Body of pancreas (tissue), 4 donors: ENCODE measurements at places on chromosomes 3 and 15.

- no peak for DNase-seq
Observed at GRCh38 chr15:101192081-101192480, 59.8 kb downstream of the CHSY1 start.

- peak; percentile 70 for DNase-seq
Observed at GRCh38 chr15:42273900-42274701, 868 bp upstream of the TMEM87A start.

DNA sequence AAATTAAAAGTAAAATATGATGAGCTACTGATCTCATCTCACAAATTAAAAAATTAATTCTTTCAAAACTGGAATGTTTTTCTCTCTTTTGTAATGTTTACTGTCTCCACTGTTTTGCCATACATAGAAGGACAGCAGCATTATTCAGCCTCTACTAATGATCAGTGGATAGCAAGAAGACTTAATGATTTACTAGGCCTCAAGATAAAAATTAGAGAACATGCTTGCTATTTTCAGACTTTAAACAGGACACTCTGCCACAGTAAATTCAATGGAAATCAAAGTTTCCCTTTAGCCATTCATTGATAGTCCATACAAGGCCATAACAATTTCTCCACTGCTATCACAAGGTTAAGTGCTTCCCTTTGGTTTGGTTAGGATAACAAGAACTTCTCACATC, 129.4 kb downstream of the TMCC1 start:
- DNase-seq: no peak

- no peak for DNase-seq
Observed at GRCh38 chr15:100093211-100094126, 248.3 kb downstream of the ADAMTS17 start.

DNA sequence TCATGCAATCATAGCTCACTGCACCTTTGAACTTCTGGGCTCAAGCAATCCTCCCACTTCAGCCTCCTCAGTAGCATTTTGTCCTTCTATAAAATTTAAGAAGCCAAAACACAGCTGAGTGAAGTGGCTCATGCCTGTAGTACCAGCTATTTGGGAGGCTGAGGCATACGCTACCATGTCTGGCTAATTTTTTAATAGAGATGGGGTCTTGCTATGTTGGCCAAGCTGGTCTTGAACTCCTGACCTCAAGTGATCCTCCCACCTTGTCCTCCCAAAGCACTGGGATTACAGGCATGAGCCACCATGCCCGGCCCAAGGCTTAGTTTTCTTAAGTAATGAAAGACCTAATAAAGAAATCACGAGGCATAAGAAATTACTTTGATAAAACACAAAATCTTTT, 14.7 kb upstream of the FNDC3B start:
- DNase-seq: no peak

- DNase-seq: no peak
Observed at GRCh38 chr3:99565331-99565730, 73.1 kb upstream of the COL8A1 start.

DNA sequence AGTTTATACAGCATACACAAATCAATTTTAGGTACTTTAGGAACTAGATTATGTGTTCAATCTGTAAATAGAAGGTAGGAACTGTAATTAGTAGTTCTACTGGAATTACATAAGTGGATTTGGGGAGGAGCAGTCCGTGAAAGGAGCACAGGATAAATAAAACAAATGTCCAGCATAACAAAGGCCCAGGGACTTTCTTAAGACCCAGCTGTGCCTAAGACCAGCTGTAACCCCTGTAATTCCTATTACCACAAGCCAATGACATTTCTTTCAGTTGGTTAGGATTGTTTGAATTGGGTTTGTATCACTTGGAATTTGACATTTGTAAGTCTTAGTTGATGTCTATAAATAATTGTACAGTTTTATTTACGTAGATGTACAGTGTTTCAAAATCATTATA, 4.8 kb upstream of the ZBTB20 start:
- no peak for DNase-seq

GRCh38 chr3:33447958-33448357, 7.8 kb upstream of the UBP1 start:
- no peak for DNase-seq

DNA sequence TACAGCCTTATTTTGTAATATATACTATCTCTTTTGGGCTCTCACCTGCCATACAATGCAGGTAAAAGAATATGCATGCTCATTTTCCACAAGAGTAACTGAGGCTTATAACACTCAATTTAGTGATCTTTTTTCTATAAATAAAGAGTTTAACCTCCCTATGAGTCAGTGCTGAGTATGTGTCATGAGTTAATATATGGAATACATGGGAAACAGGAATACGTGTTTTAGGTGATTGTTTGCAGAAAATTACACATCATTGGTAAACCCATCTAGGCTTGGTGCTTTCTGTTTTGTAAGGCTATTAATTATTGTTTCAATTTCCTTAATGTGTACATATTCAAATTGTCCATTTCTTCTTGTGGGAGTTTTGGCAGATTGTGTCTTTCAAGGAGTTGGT, 411.3 kb downstream of the GRM7 start:
- no peak for DNase-seq

GRCh38 chr3:1235526-1236120, 142.8 kb downstream of the CNTN6 start:
- DNase-seq: no peak

DNA sequence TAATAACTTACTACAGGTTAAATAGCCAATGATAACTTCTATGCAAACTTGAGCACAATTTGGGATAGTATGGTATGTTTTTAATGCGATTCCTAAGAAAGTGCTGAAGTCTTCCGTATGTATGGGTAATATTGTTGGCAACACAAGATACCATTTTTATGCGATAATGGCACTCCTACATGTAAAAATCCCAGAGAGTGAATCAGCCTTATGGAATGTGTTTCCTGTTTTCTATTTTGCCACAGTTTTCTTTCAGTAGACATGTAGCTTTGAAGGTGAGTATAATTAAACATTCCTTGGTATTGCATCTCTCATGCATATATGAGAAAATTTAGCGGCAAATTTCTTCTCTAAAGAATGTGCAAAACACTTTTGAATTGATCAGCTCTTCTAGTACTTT, 396.8 kb upstream of the AZI2 start:
- DNase-seq: no peak

- DNase-seq: no peak
Observed at GRCh38 chr3:72412340-72412956, 435.8 kb downstream of the SHQ1 start.

DNA sequence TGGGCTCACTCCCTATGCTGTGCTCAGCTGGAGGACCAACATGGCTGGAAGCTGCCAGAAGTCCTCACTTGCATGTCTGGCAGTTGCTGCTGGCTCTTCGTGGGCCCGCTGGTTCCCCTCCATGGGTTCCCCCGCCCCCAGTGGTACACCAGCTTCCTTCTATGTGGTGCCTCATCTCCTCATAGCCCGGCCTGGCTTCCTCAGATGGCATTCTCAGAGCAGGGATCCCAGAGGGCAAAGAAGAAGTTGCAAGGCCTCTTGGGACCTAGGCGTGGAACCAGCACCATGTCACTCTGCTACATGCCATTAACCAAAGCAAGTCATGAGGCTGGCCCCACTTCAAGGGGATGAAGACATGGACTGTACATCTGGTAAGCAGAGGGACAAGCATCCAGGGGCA, 2.9 kb upstream of the CFAP92 start:
- DNase-seq: no peak

DNA sequence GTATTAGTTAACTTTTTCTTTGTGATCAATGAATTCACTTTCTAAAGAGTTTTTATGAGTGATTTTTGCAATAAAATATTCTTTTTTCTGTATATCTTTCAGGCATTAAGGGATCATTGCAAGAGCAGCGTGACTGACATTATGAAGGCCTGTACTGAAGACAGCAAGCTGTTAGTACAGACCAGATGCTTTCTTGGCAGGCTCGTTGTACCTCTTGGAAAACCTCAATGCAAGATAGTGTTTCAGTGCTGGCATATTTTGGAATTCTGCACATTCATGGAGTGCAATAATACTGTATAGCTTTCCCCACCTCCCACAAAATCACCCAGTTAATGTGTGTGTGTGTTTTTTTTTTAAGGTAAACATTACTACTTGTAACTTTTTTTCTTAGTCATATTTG, 24.4 kb downstream of the SELENOT start:
- DNase-seq: no peak

- DNase-seq: peak; percentile 57
Observed at GRCh38 chr15:57375827-57376695, at the start of gene CGNL1. Gene CGNL1, plus strand, starts transcription at chr15:57376505. Its CDS starts 61,495 bp downstream, at chr15:57438000.

- no peak for DNase-seq
Observed at GRCh38 chr3:32137870-32138269, 31.4 kb downstream of the GPD1L start.

GRCh38 chr15:37135225-37135624, 34.9 kb upstream of the MEIS2 start:
- no peak for DNase-seq

DNA sequence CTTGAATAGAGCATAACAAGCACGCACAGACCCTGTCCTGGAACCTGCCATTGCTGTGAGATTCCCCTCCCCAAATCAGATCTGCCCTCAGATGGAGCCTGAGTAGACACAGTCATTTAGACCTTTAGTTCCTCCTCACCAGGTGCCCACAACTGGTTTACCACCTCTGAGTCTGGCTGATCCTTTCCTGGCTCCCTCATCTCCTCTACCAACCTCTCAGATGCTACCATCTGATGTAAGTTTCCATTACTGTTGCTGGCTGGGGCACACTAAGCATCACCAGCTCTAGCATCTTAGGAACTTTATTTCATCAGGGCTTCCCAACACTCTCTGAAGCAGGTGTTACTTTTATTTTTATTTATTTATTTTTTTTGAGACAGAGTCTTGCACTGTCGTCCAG, 288.3 kb downstream of the TLE3 start:
- no peak for DNase-seq

DNA sequence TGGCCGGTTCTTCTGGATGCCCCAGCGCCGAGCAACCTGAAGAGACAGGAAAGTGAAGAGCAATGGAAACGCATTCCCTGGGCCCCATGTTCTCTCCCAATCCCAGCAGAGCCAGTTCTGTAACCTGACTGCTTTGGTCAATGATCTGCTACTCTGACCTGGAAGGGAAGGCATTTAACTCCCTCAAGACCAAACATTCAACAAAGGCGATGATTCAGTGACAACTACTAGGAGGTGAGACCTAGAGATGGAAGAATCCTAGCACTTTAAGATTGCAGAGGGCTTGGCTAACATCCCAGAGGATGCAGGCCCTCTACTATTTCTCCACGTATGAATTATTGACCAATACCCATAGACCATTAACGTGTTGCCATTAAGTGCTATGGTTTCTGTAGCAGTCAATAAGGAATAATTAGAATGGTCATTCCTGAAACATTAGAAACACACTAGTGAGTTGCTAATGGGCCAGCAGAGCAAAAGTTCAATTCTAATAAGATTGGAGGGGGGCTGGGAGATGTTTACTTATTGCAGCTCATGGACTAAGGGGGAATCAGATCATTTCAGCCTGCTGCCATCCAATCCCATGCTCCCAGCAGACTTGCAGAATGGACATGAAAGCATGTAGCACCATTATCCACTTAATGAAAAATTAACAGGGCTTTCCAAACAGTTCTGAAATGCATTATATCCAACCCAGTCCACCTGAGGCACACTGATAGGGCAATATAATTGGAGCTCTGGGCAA, 56.6 kb downstream of the ETV5 start:
- DNase-seq: no peak

GRCh38 chr15:56244038-56244810, 545 bp upstream of the RFX7 start:
- DNase-seq: peak; percentile 27

DNA sequence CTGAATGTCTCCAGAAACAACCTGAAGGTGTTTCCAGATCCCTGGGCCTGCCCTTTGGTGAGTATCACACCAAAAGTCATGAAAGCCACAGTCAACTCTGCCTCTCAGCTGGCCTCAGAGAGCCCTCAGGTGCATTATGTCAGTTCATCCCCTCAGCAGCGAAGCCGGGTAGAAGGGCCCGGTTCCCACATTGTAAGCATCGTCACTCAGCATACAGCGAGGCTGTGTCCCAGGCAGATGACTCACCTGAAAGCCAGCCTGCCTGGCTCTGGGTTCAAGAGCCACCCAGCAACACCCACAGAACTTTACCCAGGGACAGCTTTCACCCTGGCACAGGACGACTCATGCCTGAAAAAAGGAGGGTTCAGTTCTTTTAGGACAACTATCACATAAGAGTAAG, 91.6 kb downstream of the LRRK1 start:
- DNase-seq: no peak

DNA sequence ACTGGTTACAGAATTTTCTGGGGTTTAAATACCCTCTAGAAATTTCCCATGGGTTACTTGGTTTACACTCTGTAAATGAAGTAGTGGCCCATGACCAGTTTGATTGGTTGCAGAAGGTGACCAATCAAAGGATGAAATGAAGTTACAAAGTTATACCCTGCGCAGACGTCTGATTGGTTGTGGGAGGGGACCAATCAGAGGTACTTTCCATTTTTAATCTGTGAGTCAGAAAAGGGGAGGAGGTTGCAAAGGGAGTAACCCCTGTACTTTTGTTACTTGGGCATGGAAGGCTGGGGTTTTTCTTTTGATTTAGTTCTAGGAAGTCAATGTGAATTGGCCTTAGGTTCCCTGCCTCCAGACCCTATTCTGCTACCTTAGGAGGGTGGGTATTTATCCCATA, 18.7 kb upstream of the APH1B start:
- DNase-seq: no peak

DNA sequence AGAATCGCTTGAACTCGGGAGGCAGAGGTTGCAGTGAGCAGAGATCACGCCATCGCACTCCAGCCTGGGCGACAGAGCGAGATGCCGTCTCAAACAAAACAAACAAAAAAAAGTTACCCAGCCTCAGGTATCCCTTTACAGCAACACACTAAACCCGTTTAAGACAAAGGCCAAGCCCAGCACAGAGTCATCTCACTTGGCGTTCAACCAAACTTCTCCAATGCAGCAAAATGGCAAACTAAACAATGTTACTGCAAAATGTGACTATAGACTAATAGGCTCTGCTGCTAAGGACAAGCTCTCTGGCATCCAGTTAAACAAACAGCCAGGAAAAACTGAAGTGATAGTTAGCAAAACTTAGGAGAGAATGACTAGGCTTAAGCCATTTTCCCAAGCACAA, 6.4 kb upstream of the FAM219B start:
- no peak for DNase-seq

- no peak for DNase-seq
Observed at GRCh38 chr15:30030345-30030744, 52.4 kb upstream of the GOLGA8J start.

- DNase-seq: no peak
Observed at GRCh38 chr15:64009798-64010261, 36.5 kb downstream of the DAPK2 start.

GRCh38 chr3:101814835-101815234, 34.5 kb upstream of the NFKBIZ start:
- no peak for DNase-seq

GRCh38 chr15:64528871-64529270, 68.5 kb downstream of the ZNF609 start:
- no peak for DNase-seq

- no peak for DNase-seq
Observed at GRCh38 chr3:171347301-171348039, 112.7 kb downstream of the TNIK start.

- no peak for DNase-seq
Observed at GRCh38 chr15:28933710-28934445, 48.1 kb downstream of the APBA2 start.
